ENCODE measurements at places on chromosomes 13 and 19.

DNA sequence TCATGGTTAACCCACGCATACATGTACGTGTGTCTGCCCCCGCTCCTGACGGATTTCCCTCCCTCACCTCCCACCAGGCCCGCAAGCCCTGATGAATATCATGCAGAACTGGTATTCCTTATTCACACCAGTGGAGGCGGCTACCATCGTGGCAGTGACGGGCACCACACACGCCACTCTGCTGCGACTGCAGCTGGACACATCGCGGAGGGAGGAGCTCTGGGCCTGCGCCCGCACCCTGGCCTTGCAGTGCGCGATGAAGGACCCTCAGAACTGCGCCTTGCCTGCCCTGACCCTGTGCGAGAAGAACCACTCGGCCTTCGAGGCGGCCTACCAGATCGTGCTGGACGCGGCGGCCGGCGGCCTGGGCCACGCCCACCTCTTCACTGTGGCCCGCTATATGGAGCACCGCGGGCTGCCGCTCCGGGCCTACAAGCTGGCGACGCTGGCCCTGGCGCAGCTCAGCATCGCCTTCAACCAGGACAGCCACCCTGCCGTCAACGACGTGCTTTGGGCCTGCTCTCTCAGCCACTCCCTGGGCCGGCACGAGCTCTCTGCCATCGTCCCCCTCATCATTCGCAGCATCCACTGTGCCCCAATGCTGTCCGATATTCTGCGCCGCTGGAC is 35.0 kb downstream of the ZSWIM4 start:
- DNase-seq = no peak

DNA sequence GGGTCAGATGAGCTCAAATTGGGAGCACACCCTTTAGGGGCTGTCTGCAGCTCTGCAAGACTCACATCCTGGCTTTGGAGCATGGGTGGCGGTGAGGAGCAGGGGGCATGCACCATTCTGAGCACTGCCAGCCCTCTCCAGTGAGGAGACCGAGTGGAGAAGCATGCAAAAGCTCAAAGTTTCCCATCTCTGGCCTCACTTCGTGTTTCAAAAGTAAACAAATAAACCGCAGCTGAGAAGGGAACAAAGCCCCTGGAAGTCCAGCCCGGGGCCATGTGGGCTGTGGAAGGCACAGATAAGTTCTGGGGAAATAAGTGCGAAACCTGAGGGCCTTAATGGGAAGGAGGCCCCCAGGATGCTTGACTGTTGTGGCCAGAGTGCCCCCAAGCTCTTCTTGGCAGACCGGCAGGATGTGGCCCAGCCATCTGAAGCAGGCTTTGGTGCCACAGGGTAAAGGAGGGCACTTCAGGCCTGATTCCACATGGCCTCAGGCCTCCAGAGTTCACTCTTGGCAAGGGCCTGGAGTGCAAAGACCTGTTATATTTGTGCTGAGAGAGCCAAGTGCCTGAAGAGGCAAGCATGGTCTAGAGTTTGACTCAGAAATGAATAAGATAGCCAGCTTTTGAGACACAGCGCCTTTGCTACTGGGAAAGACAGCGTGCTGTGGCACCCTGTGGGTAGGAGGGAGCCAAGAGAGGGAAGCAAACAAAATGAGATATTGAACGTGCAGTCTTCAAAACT is 1.2 kb downstream of the MEDAG start:
- no peak for DNase-seq

DNA sequence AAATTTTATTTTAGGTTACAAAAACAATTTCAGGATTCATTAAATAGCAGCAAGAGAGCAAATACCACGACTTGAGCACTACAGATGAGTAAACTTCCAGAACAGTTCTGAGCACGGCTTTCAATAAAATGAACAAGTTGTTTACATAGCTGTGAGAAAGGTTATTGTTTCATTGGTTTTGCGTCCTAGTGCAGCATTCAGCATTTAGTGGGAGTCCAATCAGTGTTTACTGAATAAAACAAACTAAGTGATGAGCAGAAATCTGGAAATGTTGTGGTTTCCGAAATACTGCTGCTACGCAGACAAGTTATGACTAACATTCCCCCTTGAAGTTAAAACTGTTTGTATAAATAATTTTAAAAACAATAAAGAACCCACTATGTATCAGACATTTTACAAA is 251.5 kb upstream of the STARD13 start:
- no peak for DNase-seq

DNA sequence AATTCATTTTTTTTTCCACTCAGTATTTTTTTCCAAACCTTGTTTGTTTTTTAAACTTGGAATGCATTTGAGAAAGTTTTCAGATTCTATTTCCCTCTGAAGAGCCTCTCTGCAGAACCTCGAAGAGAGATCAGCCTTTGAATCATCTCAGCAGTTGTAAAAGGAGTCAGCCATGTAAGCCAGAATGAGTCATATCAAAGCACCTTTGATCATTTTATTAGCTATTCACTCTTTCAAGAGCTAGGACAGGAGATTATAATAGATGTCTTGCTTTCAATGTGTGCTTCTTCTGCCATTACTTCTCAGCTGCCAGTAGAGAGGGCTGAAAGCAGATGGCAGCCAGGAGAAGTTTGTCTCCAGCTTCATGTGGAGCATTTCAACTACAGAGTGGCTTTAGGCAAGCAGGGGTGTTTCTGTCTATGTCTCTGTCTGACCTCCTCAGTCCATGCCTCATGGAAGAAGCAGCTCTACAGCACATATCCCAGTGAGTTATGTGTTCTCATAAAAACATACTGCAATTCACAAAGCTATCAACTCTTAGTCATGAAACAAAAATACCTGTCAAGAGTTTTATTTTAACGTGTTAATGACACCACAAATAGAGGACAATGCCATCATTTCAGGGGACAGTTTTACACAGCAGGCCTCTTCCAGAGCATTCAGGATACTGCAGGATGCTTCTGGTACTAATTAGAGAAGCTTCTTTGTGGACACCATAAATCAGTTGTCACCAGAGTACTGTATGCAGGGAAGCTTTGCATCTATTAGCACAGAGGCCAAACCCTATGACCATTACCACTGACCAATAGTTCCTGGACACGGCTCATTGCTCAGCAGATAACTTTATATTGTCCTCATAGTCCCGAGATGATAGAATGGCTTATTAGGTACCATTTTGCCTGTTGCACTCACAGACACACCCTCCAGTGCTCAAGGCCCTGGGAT is 94.3 kb downstream of the NHLRC3 start:
- DNase-seq = no peak

DNA sequence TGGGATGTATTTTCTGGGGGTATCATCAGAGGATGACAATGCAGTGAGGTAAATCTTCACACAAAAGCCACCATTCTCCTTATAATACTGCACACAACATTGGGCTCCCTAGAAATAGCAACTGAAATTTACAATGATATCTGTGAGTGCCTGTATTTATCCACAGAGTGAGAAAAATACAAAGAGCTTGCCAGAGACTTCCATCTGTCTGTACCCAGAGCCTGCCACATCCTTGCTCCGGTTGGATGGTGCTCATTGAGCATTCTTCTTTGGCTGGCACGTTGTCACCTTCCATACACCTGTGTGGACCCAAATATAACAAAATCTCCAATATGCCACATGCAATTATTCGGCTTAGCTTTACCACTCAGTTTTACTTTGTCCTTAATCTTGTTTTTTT is 189.5 kb upstream of the UFM1 start:
- no peak for DNase-seq

Measured in GF-D8 (cell line).